ENCODE measurements at places on chromosomes 1 and 21.

DNA sequence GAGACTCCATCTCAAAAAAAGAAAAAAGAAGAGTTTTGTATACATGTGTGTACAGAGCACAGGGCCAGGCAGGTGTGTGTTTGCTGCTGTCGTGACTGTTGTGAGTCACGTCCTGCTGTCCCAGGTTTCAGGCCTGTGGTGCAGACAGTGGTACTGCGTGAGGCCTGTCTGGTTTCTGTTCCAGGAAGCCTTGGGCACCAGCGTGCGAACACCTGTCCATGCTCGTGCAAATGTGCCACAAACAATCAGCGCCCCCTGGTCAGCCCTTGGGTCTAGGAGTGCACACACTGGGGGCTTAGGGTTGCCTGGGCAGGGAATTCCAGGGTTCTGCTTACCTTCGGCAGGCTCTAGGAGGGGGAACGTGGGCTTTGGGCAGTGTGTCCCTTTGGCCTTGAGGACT, 16.9 kb downstream of the GPR157 start:
- no peak for DNase-seq

GRCh38 chr1:6795203-6795602, 9.9 kb downstream of the CAMTA1 start:
- no peak for DNase-seq

GRCh38 chr1:30250338-30250983, 472.9 kb downstream of the MATN1 start:
- DNase-seq = no peak

- no peak for DNase-seq
Observed at GRCh38 chr1:157040802-157041201, 4.7 kb downstream of the ARHGEF11 start.

DNA sequence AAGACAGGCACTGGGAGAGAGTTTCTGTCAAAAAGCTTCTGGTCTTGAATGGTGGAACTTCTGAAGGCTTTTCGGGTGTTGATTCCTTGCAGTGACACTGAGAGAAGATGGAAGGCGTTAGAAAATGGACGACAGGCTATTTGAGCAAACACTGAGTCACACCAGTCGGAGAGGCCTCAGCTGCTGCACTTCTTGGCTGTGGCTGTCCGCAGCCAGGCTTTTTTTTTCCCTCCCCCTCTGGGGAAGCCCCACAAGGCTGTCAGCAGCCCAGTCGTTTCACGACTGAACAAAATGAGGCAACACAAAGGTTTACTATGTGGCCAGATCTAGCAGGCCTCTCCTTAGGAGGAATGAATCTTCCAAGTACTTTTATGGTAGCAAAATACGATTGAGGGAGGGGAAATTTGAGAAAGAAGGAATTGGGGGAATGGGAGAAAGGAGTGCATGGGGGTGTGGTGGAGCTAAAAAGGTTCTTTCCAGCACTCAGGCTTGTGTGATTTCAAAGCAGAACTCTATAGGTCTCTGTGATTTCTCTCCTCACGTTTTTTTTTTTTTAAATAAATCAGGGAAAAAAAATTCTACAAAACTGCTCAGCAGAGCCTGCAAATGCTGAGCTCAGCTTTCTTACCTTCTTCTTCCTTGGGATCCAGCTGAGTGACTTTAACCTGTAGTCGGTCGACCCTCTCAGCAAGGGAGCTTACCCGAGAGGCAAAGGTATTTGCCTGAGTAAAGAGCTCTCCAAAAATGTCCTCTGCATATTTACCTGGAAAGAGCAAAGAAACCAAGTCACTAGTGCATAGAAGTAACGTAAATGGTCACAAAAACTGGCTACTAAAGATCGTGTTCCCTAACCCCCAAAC, 26.1 kb downstream of the GPR3 start:
- no peak for DNase-seq

Measured in NCI-H774 (cell line).